DND-41 (cell line): ENCODE measurements at places on chromosomes 7 and 10.
A peak's percentile ranks its signal among the peaks of the same experiment; 100 is the strongest.

GRCh38 chr10:79490400-79491142 is 21.8 kb upstream of the EIF5AL1 start:
- DNase-seq = no peak

GRCh38 chr10:92291921-92292845 is 1.2 kb downstream of the MARCHF5 start:
- peak; percentile 58 for DNase-seq

GRCh38 chr10:110388687-110389052 is 84.0 kb upstream of the SMNDC1 start:
- no peak for DNase-seq

GRCh38 chr7:23100697-23101096 is 4.9 kb upstream of the KLHL7 start:
- no peak for DNase-seq

DNA sequence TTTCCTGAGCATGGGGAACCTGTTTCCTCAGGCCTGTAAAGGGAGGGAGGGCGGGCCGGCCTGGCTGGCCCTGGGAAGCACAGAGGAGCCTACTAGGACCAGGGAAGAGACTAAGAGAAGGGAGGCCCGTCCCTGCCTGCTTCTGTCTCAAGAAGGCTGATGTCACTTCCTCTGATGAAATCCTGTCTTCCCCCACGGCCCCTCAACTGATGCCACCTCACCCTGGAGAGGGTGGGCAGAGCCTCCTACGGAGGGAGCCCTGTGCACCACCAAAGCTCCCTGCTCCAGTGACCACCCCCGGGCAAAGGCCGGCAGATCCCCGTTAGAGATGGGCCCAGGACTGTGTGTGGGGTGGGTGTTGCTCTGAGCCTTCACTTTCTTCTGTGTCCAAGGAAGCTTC is 1.0 kb upstream of the PILRA start:
- peak; percentile 54 for DNase-seq

- DNase-seq = no peak
These were observed 5.1 kb downstream of the SCART1 start for GRCh38 chr10:133458710-133459453.

DNA sequence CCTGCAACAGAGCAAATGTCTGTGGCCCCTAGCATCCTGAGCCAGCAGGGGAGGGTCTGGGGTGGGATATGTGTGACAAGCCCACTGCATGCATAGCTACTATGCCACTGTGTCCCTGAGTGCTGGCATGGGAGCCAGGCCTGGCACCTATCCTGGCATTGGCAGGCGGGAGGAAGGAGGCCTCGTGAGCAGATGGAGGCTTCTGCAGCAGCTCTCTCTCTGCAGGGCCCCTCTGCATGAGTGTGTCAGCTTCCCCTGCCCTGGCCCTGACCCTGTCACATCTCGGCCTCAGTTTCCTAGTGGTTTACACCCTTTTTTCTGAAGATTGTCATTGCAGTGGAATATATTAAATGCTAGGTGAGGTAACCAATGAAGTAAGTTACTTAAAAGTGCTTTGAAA is 13.1 kb upstream of the IMPDH1 start:
- DNase-seq = no peak

DNA sequence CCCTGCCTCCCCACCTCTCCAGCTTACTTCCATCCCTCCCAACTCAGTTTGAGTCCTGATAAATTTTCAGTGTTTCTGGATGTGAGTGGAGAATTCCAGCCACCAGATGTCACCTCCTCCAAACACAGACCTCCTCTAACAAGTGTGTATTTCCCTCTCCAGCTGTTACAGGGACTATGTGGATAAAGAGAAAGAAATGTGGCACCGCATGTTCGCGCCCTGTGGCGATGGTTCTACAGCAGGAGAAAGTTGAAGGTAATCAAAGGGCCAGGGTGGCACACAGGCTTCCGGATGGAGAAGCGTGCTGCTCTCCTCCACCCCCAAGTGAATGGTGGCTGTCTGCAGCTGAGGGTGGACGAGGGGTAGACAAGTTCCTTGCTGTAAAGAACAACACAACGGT is 14.7 kb downstream of the FKBP6 start:
- DNase-seq = no peak

DNA sequence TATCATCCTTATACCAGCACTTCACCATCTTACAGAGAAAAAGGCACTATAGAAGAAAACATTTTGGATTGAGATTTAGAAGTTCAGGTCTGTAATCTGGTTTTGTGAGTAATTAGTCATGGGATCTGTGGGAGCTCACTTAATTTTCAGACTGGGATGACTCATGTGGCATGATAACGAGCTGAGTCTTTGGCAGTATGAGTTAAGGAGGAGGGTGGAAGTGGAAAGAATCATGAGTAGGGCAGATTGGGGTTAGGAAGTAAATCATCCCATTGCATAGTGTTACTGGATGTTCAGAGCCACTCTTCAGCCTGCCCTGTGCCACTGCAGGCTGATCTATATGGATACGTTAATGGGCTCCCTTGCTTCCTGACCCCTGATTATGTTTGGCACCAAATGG is 64.9 kb downstream of the ZNF92 start:
- no peak for DNase-seq

GRCh38 chr10:46096446-46096845 is 50.4 kb upstream of the MSMB start:
- no peak for DNase-seq

- no peak for DNase-seq
These were observed 109.7 kb downstream of the SLIT1 start for GRCh38 chr10:97075961-97076525.

GRCh38 chr10:73529089-73529832 is 33.4 kb upstream of the PPP3CB start:
- DNase-seq = peak; percentile 60
